ENCODE measurements at places on chromosomes 6 and 20.

DNA sequence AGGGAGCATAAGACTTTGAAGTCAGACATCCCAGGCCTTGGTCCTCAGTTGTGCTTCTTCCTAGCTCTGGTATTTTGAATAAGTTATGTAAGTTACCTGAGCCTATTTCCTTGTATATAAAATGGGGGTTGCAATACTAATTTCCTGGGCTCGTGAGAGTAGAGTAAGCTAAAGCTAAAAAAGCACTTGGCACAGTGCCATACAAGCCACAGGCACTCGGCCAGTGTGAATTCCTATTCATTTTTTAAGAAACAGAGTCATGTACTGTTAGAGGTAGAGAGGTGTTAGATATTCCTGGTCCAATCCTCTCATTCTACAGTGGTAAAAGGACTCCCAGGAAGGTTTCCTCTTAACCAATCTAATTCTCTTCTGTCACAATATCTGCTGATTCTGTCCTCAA lies 79.6 kb upstream of the EPB41L1 start:
- no peak for DNase-seq

DNA sequence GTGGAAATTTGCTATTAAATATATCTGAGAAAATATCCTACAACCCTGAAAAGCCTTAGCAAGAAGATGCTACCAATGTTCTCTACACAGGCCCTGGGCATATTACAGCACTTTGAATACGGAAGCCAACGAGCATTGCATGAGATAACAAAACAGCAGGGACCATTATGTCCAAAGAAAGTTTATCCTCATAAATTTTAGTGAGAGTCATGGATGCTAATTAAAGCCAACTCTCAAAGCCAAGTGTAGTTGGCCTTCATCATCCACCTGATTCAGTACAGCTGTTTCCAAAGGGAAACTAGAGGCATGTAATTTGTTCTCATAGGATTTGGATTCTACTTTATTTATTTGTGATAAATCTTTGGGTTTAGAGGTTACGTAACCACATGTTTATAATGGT lies 564.8 kb downstream of the RFPL4B start:
- no peak for DNase-seq

DNA sequence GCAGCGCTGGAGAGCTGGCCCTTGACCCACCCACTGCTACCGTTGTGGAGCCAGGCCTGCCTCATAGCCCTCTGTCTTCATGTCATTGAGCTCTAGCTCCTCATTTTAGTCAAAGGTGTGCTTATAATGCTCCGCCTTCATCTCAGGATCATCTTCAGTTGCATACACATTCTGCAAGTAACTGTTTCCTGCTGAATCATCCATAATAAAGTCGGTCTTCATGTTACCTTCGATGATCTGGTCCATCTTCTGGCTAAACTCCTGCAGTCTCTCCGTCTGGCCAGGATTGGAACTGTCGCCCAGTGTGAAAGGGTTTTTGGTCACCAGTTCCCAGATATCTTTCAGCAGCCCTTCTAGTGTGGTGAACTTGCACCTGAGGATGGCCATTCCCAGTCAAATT lies 62.6 kb upstream of the ARMC2 start:
- no peak for DNase-seq

DNA sequence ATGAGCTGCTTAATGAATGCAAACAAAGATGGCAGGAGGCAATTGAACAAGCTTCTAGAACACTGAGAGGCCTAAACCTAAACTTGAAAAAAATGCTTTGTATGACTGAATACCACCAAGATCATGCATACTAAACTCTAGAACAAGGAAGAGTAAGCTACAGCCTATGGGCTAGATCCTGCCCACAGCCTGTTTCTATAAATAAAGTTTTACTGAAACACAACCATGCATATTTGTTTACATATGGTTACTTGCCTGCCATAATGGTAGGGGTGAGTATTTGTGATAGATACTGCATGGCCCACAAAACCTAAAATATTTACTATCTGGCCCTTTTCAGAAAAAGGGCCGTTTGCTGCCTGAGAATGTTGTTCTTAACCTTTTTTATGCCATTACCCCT lies 37.0 kb downstream of the ZFP64 start:
- no peak for DNase-seq

GRCh38 chr6:27205375-27206278 lies 41.9 kb upstream of the PRSS16 start:
- no peak for DNase-seq

DNA sequence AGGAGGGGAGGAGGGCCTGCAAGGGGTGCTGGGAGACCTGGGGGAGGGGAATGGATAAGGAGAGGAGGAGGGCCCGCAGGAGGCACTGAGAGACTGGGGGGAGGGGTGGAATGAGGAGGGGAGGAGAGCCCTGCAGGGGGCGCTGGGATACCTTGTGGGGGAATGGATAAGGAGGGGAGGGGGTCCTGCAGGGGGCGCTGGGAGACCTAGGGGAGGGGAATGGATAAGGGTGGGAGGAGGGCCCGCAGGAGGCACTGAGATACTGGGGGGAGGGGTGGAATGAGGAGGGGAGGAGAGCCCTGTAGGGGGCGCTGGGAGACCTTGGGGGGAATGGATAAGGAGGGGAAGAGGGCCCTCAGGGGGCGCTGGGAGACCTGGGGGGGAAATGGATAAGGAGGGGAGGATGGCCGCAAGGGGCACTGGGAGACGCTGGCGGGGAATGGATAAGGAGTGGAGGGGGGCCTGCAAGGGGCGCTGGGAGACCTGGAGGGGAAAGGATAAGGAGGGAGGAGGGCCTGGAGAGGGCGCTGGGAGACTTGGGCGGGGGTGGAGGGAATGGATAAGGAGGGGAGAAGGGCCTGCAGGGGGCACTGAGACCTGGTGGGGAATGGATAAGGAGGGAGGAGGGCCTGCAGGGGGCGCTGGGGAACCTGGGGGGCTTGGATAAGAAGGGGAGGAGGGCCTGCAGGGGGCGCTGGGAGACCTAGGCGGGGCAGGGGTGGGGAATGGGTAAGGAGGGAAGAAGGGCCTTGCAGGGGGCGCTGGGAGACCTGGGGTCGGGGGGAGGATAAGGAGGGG lies 1.3 kb upstream of the CTCFL start:
- no peak for DNase-seq

DNA sequence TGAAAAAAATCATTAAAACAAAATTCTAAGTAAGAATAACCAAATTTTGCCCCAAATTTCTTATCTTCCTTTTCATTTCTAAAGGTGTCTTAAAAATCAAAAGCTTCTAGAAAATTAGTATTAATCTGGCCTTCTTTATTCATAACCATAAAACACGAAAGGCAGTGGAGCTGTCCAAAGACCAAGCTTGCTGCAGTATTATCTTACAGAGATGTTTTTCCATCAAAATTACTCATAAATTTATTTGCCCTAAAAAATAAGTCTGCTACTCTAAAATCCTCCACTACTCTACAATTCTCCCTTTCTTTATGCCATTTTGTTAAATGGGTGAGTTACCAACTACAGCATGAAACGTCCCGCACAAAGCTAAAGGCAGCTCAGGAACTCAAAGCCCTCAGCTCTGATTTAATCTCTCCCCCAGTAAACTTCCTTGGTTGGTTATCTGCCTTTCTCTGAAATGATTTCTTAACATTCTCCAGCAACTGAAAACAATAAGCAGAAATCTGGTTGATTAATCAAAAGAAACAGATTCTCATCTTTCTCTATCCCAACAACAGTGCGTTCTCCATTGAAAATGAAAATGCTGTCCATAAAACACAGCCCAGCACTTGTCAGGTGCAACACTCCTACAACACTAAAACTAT lies 2.1 kb downstream of the USP49 start:
- DNase-seq: no peak

DNA sequence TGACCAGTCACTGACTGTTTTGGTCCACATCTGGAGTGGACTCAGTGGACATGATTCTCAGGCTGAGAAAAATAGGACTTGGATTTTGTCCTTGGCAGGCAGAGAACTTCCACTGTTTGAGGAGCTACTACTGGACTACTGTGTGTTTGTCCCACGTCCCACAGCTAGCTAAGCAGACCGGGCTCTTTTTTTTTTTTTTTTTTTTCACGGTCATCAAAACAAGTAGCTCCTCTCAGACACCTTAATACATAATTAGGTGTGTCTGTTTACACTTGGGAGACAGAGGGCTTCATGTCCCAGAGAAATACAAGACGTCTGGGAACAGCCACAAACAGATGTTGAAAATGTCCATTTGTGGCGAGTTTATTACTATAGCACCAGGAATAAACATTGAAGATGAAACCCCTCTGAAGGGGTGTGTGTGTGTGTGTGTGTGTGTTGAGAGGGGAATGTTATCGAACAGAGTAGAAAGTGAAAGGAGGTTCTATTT lies 155.0 kb upstream of the SUPT3H start:
- DNase-seq: no peak

- DNase-seq: no peak
Measured at GRCh38 chr20:40767615-40767924, 78.5 kb upstream of the MAFB start.

- peak; percentile 88 for DNase-seq
Measured at GRCh38 chr6:34196116-34196832, 40.4 kb upstream of the HMGA1 start.

GRCh38 chr20:42553374-42553773 lies 636.3 kb downstream of the PTPRT start:
- no peak for DNase-seq

GRCh38 chr20:20820104-20820503 lies 107.7 kb upstream of the RALGAPA2 start:
- DNase-seq: no peak

DNA sequence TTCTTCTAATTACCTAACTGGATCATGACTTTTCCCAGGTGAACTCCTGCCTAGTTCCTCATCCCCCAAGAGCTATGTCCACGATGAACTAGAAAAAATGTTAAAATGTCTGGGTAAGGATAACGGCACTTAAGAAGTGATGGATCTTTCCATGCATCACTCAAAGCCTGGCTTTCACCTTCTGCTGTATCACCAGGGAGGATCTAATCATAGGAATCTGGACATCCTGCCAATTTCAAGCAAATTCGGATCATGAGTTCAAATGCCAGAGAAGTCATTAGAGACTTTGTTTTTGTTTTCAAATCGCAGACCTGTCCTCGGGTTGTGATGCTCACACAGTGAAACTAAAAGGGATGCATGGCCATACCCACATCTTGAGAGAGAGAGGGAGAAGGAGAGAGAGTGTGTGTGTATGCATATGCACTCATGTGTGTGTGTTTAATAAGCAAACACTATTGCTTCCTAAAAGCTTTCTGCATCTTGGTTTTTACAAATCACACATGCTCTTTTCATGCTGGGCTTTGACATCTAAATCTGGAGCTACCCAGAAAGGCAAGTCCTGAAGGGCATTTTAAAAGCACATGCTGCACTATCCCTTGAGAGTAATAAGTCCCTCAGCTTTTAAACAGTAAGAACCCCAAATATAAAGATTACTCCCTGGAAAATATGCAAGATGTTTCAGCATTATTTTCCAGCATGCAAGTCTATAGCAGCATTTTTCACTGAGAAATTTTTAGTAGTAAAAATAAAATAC lies 524.6 kb upstream of the NOX3 start:
- no peak for DNase-seq
